ENCODE measurements at places on chromosomes 2 and 18. TPM values are rescaled to one million over a fixed set of nuclear protein-coding genes. Genes with fewer than 3 reads are reported as not detected.

Gene RGPD4
- not detected for total RNA-seq

Gene TDRD15
- 1.1 TPM for total RNA-seq

Gene DUSP2
- total RNA-seq, result 74.9 TPM

DNA sequence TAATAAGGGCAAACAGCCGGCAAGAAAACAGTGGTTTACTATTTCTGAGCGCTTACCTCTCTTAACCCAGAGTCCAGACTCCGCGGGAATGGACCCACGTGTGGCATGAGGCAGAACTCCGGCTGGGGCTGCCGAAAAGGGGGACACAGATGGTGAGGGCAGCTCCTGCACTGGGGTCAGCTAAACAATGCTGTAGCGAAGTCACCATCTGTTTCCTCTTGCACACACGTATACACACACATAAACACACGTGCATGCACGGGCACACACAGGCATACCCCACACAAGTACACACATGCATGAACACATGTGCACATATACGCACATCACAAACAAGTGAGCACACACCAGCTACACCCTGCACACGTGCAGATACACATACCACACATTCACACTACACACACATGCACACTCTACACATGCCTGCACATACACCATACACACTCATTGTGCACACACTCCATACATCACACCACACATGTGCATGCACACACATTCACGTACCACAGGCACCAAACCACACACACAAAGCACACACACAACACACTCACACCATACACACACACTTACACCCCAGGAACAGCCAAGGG is 105.9 kb upstream of the ID2 start:
- peak; percentile 37 for DNase-seq

GRCh38 chr2:137096693-137097092 is 331.3 kb downstream of the THSD7B start:
- no peak for DNase-seq

DNA sequence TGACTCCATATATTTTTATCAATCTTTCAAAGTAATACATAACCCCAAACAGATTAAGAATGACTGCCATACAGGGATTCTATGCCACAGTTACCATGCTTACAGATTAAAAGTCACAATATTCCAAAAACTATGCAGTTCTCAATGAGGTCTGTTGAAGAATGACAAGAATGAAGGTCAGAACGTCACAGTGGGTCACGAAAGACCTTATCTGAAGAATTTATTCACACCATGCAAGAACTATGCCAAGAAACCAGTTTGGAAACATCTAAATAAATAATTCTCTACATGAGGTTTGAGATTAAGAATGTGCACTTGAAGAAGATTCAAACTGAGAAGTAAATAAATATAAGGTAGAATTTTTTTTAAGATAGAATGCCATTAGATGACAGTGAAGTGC is 253.3 kb downstream of the EXOC6B start:
- no peak for DNase-seq

DNA sequence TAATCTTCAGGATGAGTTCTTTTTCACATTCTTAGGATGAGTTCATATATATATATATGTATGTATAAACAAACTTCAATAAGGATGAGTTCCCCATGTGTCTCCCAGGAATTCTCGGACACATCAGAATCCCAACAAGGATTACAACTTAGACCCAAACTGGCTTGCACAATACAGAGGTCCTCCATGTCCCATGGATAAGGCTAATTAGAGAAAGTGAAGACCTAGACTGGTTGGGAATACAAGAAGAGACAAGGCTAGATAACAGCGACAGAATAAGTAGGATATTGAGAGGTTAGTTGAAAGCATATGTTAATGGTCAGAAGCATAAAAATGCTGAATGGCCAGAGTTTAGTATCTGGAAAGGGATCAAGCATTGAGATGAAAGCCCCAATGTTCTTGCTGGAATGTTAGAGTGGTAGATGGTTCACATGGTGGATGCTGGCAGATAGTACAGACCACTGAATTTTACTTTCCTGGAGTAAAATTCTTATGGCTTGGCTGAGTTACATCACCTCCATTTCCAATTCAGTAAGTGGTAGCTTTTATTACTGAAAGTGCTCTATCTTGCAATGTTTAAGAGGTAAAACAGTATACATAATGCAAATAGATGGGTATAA is 154.9 kb upstream of the EPHA4 start:
- no peak for DNase-seq

GRCh38 chr2:45233301-45233700 is 224.0 kb upstream of the SIX2 start:
- no peak for DNase-seq

Data from B cell (primary cell).